ENCODE measurements at places on chromosomes 6 and 20.

DNA sequence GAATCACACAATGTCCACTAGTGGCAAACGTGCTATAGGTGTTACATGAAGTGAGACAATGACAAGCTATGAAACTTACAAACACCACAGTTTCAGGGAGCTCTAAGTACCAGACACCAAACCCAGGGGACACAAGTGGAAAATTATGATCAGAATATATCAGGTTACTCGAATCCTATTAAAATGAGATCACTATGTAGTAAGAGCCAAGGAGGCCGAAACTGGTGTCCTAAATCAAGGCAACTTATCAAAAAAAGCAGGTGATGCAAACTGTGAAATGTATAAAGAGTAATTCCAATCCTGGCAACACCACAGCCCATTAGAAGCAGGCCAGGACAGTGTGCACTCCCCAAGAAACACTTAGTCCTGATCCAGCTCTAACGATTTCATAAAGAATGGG lies 100.3 kb downstream of the ARHGAP18 start:
- DNase-seq, result no peak

DNA sequence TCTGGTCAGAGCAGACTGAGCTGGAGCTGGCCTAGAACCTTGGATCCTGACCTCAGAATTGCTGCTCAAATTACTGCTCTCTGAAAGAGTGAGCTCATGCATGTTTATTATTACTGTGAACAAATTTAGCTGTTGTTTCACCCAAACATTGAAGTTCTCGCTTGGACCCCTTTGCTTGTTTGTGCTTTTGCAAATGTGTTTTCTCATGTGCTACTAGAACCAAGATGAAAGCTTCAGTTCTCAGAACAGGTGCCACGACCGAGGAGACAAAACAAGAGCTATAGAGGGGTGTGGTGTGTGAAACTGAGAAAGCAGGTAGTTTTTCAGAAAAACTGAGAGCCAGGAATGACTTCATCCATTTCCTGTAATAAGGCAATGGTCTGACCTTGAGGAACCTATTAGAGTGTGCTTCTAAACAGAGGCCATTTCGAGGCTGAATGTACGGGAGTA lies 50.0 kb upstream of the ESR1 start:
- DNase-seq, result no peak

DNA sequence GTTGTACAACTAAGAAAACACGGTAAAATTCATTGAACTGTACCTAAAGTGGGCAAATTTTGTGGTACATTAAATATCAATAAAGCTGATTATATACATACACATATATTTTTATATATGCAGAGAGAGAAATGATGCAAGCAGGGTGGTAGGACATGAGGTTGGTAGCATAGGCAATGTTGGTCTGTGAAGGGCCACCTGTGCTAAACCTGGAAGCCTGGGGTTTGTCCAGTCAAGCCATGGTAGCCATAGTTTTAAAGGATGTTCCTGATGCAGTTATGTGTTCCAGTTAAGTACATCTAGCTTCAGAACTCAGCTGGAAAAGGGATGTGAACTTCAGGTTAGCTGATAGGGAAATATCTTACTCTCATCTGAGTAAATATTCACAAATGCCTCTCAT lies 60.1 kb downstream of the TRIM38 start:
- no peak for DNase-seq

DNA sequence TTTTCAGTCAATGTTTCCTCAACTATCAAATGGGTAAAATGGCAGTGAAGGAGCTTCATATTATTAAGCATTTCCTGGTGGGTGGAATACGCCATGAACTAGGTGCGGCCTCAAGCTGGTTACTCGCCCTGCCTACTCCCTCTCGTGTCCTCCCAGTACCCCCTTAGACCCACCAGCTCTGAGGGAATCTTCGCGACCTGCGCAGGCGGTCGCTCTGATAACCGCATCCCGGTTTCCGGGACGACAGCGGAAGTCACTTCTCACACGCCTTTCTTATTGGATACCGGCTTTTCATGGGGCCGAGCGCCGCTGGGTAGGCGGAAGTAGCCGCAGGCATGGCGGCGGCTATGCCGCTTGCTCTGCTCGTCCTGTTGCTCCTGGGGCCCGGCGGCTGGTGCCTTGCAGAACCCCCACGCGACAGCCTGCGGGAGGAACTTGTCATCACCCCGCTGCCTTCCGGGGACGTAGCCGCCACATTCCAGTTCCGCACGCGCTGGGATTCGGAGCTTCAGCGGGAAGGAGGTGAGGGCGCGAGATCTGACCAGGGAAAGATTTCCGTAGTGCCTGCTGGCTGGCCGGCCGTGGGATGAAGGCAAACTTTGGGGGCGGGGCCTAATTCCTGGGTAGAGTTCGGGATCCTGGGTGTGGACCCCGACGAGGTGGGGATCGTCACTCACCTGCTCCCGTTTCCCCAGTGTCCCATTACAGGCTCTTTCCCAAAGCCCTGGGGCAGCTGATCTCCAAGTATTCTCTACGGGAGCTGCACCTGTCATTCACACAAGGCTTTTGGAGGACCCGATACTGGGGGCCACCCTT lies at the start of gene PIGT:
Gene PIGT, plus strand, starts transcription at position 320 of the 816 bp plus-strand sequence. Its CDS starts 16 bp downstream, at position 336.
- peak; percentile 90 for DNase-seq

DNA sequence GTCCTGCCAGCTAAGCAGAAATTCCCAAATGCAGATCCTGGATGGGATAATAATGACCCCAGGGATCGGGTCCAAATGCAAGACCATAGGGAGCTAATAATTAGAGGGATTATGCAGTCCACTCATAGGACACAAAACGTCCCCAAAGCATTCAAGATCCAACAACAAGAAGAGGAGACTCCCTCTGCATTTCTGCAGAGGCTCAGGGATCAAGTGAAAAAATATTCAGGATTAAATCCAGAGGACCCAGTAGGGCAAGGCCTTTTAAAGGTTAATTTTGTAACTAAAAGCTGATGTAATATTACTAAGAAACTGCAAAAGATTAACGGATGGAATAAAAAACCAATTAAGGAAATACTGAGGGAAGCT lies 22.2 kb downstream of the HLA-A start:
- DNase-seq, result no peak

GRCh38 chr6:90896075-90896547 lies 309.2 kb upstream of the MAP3K7 start:
- DNase-seq, result no peak

- peak; percentile 78 for DNase-seq
Observed at GRCh38 chr20:49938173-49939163, 2.3 kb downstream of the RNF114 start.

DNA sequence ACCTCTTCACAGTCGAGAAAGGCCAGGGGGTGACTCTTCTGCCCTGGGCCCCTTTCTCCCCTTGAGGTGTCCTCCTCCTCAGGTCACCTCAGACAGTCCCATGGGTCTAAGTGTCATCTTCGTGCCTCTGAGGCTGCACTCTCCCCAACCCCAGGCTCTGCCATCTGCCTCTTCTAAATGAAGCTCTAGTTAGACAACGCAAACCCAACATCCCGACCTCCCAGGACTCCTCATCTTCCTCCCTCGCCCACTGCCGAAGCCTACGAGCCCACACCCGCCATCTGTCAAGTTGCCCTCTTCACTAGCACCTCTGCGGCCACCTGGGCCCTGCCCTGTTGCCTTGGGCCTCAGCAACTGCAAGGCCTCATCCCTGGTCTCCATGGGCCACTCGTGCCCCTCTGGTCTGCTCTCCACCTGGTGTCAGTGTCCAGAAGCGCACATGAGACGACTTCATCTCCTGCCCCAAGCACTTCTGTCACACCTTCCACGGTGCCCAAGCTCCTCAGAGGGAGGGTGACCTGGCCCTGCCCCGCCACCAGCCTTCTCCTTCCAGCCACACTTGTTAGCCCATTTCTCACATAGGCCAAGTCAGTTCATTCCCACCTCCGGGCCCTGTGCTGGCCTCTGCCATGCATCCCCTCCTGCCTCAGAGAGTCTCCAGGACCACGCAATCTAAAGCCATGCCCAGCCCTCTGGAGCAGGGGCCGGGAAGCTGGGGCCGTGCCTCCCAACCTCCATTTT lies 53.8 kb downstream of the RRBP1 start:
- no peak for DNase-seq

DNA sequence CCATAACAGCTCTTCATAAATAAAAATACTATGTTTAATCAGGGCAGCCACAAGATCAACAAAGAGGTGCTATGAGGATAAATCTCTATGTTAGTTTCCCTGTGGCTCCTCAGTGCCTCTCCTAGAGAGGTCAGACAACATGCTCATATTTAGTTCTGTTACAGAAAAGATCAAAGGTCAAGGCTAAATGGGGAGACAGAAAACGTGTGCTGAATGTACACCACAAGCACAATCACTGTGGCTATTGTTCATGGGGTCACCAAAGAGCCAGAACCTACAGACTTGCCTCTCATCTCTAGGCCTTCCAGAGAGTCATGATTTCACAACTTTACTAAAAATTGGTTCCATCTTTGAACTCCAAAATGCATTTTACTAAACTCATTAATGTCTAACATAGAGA lies 409.8 kb downstream of the HACE1 start:
- no peak for DNase-seq

- no peak for DNase-seq
Observed at GRCh38 chr6:35092362-35093117, 48.6 kb downstream of the TCP11 start.

GRCh38 chr20:48489046-48489463 lies 338.7 kb downstream of the PREX1 start:
- DNase-seq, result no peak

GRCh38 chr6:135575629-135576028 lies 78.1 kb upstream of the AHI1 start:
- no peak for DNase-seq

DNA sequence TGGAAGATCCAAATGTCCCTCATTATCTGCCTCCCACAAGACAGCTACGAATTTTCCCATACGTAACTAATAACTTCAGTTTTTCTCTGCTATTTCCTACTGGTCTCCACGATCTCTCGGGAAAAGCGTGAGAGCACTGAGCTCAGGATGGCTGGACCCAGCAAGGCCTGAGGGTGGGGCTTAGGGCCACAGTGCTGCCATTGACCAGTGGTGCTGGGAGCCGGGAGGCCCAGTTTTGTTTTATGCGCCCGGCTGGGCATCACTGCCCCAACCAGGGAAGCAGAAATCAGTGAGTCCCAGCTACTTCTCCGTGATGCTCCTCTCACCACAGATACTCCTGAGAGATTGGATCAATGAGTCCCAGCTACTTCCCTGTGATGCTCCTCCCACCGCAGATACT lies 238.4 kb downstream of the LY86 start:
- DNase-seq, result no peak

- peak; percentile 47 for DNase-seq
Observed at GRCh38 chr6:39801456-39802251, 9.5 kb downstream of the DAAM2 start.

DNA sequence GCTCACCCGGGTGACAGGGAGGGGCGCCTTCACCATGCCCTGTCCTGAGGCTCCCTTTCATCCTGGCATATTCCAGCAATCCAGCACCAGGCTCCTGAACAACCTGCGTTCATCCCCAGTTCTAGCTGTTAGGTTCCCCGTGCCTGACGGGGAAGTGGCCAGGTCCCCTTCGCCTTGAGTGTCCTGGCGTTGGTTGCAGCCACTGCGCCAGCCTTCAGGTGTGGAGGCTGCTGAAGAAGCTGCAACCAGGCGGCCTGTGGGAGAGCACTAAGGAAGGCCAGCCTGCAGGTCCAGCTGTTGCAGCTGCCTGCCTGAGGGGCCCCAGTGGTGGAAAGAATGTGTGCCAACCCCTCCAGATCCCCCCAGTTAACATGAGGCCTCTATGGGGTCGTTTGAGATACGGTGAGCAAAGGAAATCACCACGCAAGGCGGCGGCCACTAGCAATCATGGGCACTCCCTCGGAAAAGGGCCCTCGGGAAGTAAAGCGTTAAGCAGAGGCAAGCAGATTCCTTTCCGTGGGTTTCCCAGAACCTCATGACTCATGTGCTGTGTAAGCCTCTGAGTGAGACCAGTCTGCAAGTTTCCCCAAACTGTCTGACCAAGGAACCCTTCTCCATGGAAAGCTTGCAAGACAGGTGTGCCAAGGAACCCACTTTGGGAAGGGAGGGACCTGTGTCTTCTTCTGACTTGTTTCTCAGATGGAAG lies 320.8 kb downstream of the TAF4 start:
- DNase-seq, result no peak

DNA sequence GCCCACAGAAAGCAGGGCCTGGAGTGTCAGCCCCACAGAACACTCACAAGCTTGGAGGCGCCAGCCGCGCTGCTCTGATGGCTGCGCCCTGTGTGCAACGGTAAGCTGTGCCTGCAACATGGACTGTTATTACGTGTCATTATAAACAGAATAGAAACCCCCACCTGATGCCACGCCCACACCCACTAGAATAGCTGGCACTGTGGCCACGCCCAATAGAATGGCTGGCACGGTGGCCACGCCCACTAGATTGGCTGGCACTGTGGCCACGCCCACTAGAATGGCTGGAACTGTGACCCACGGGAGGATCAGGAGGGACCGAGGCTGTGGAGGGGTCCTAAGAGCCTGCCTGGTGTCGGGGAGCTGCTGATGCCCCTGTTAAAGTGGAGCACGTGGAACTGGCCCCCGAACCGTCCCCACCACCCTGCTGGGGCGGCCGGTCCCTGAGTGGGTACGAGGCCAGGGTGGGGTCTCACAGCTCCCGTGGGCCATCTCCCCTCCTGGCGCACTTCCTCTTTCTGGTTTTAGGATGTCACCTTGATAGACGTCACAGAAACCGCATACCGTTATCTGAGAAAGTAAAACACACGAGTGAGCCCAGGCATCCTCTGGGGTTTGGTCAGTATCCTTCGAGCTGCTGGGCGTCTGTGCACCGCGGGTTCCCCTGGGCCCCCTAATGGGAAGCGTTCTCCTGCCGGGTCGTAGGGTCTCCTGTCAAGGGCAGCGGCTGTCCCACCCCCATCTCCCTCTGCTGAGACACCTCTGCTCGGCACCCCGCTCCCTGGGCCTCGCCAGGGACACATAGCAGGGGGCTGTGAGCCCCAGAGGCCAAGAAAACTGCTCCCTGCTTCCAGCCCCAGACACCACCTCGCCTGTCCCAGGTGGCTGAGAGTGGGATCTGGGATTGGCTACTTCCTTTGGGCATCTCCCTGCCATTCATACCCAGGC lies 25.4 kb downstream of the SLC17A9 start:
- no peak for DNase-seq

GRCh38 chr6:49038294-49038822 lies 424.7 kb downstream of the MMUT start:
- no peak for DNase-seq

- no peak for DNase-seq
Observed at GRCh38 chr20:32487381-32487780, 97.8 kb downstream of the NOL4L start.

GRCh38 chr6:90432937-90433336 lies 136.3 kb upstream of the BACH2 start:
- DNase-seq, result no peak

- no peak for DNase-seq
Observed at GRCh38 chr6:151589667-151590066, 95.8 kb downstream of the CCDC170 start.

DNA sequence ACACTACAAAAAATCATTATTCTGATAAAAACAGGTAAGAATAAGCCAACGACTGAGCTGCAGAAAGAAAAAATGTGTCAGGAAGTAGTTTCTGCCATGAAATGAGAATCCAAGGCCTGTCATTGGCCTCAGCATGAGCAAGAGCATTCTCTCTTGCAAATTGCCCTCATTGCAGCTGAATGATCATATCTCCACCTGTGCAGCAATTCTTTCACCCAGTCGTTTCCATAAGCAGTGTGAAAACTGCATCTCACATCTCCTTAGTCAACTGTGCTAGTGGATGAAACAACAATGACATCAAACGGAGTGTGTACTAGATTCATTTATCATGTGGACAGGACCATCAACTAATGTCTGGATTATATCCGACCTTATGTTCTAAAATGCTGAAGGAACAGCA lies 88.2 kb upstream of the STXBP5 start:
- no peak for DNase-seq

- DNase-seq, result peak; percentile 14
Observed at GRCh38 chr6:138387577-138388368, 10.1 kb downstream of the SMIM28 start.

- no peak for DNase-seq
Observed at GRCh38 chr6:104227508-104227907, 632.2 kb downstream of the HACE1 start.

Measured in lung (tissue), 17 donors.